ENCODE measurements at places on chromosomes 7 and 10. TPM values are rescaled to one million over a fixed set of nuclear protein-coding genes. Genes with fewer than 3 reads are reported as not detected.

The PTPRN2 gene
- total RNA-seq = 1.4 TPM

The TRIM8 gene
- total RNA-seq = 88.7 TPM

The AGBL3 gene
- total RNA-seq = 6.5 TPM

The CRHR2 gene
- total RNA-seq = not detected

The URGCP gene
- total RNA-seq = 31.8 TPM

The LOXL4 gene
- not detected for total RNA-seq

The CEP55 gene
- total RNA-seq = not detected

- no peak overlapping the region for H3K4me3 ChIP-seq
- DNase-seq = no peak
- no peaks in the 10 kb centered on the region for H3K4me1 ChIP-seq
- no peak overlapping the region for H3K27ac ChIP-seq
Observed at GRCh38 chr7:127667017-127667670, 15.2 kb downstream of the SND1 start.

DNA sequence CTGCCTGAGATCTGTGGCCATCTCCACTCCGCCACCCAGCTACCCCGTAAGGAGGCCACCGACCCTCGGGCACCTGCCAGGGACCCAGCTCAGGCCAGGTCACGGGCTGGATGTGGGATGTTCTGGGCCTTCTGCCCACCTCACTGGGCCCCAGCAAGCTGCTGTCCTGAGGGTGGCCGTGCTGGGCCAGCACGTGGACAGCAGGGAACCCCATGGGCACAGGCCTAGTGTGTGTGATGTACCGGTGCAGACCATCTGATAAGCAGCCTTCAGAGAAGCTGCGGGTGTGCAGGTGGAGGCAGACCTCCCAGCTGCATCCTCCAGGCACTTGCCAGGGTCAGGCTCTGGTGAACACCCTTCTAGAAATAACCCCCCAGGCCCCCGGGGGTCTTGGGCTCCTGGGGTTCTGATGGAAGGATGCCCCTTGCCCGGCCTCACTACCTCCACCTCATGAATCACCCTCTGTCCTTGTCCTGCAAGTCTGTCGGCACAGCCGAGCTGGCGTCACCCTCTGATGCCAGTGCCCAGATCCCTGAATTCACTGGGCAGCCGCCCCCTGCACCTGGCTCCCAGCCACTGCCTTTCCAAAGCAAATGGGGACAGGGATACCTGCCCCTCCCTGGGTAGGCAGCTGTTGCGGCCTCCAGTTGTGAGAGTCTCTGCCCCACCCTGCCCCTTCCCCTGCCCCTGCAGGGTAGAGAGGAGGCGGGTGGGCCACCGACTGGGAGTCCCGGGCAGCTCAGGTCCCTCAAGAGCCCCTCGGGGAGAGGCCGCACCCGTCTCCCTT is 139.8 kb downstream of the FAM53B start:
- no peak for DNase-seq
- no peak overlapping the region for H3K27ac ChIP-seq
- no peaks in the 10 kb centered on the region for H3K27me3 ChIP-seq
- H3K4me3 ChIP-seq = no peak overlapping the region
- no peaks in the 10 kb centered on the region for H3K4me1 ChIP-seq
- H3K36me3 ChIP-seq = no peaks in the 10 kb centered on the region

- no peak for DNase-seq
- no peaks in the 10 kb centered on the region for H3K36me3 ChIP-seq
- no peak overlapping the region for H3K27ac ChIP-seq
- H3K27me3 ChIP-seq = no peaks in the 10 kb centered on the region
Observed at GRCh38 chr7:143331179-143331801, 15.4 kb downstream of the CLCN1 start.

DNA sequence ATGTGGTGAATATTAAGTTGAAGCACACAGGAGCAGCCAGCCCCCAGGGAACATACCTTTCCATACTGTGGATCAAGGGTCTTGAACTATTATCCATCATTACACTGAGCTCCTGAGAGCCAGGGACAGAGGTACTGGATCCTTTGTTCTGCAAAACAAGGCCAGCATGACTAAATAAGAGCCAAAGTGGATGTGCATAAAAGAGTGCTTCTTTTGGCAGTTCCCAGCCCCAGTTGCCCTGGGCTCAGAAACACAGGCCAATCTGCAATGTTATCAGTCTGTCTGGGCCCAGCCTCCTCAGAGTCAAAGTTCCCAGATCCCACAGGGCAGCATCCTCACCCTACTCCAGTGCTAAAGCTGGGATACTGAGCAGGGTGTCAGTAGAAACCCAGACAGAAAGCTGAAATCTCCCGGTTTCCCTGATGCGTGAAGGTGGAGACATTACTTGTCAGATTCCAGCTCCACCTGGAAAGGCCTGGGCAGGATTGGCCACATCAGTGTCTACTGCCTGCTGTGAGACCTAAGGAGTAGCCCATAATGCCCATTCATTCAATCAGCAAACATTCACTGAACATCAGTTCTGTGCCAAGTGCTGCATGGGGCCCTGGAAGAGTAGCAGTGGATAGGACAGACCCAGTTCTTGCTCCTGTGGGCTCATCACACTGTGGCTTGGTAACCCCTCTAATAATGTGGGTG is 342.7 kb downstream of the CXCL12 start:
- no peaks in the 10 kb centered on the region for H3K4me1 ChIP-seq
- no peak overlapping the region for H3K4me3 ChIP-seq
- H3K27me3 ChIP-seq = no peaks in the 10 kb centered on the region
- H3K36me3 ChIP-seq = no peaks in the 10 kb centered on the region

GRCh38 chr10:121668314-121669027 is 70.2 kb upstream of the FGFR2 start:
- no peaks in the 10 kb centered on the region for H3K27me3 ChIP-seq
- no peak overlapping the region for H3K4me3 ChIP-seq
- DNase-seq = no peak
- H3K4me1 ChIP-seq = no peaks in the 10 kb centered on the region
- H3K27ac ChIP-seq = no peak overlapping the region

DNA sequence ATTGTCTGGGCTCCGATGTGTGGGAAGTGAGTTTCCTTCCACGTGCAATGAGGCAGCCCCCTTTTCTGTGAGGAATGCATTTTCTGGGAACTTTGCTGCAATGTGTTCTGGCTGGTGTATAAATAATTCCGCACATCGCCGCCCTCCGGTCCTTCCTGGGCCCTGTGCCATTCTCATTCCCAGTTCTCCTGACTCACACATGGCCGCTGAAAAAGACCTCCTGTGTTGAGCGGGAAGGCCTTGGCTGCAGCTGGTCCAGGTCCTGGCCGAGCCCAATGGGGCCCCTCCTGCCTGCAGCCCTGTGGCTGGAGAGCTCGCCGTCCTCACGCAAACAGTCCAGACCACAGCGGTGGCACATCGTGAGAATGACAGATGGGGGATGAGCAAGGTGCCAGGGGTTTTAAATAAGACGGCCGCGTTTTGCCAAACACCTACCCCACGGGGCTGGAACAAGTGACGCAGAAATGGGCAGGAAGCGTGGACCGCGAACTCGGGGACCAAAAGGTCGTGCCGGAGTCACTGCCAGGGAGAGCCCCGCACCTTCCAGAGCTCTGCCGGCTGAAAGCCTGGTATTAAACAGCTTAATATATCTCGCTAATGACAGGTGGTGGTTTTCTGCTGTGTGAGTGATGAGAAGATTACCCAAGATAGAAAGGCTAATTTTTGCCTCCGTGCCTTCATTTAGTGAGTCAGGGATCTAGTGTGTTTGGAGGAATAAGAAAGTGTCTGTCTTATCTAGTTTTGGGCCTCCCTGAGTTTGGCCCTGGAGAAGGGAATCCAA is 37.0 kb downstream of the FAM20C start:
- H3K4me3 ChIP-seq = no peak overlapping the region
- no peaks in the 10 kb centered on the region for H3K4me1 ChIP-seq
- H3K27me3 ChIP-seq = no peaks in the 10 kb centered on the region

DNA sequence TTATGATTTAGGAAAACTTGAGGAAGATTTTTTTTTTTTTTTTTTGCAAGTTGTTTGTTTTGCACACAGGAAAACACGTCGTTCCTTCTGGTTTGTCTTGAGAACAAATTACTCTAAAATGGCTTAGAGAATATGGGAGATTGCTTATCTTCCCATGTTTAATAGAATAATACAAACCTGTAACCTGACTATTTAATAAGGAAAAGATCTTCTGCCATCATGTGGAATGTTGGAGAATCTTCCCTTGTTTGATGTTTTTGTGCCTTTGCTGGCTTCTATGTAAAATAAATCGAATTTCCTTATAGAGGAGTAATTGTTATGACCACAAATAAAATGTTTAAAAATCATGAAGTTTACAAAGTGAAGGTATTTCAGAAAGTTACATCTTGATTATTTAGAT is 818.8 kb downstream of the GATA3 start:
- no peaks in the 10 kb centered on the region for H3K36me3 ChIP-seq
- no peak overlapping the region for H3K4me3 ChIP-seq
- H3K27ac ChIP-seq = no peak overlapping the region
- no peak for DNase-seq
- no peaks in the 10 kb centered on the region for H3K4me1 ChIP-seq
- no peaks in the 10 kb centered on the region for H3K27me3 ChIP-seq

DNA sequence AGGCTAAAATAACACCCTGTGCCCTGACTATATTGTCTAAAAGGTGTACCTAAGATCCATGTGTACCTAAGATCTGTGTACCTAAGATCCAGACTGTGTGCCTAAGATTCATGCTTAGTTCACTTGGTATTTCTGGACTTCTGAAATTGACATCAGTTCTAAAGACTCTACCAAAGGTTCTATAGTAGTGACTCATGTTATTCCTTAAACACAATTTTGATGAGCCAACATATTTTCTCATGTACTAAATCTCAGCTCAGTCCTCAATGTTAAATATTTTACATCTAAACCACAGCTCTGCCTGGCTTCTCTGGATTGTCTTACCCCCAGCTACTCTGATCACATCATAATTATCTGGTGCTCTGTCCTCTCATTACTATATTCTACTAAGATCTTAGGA is 802.3 kb upstream of the SORCS1 start:
- no peaks in the 10 kb centered on the region for H3K27me3 ChIP-seq
- no peaks in the 10 kb centered on the region for H3K36me3 ChIP-seq
- H3K27ac ChIP-seq = no peak overlapping the region
- no peak overlapping the region for H3K4me3 ChIP-seq
- DNase-seq = no peak

DNA sequence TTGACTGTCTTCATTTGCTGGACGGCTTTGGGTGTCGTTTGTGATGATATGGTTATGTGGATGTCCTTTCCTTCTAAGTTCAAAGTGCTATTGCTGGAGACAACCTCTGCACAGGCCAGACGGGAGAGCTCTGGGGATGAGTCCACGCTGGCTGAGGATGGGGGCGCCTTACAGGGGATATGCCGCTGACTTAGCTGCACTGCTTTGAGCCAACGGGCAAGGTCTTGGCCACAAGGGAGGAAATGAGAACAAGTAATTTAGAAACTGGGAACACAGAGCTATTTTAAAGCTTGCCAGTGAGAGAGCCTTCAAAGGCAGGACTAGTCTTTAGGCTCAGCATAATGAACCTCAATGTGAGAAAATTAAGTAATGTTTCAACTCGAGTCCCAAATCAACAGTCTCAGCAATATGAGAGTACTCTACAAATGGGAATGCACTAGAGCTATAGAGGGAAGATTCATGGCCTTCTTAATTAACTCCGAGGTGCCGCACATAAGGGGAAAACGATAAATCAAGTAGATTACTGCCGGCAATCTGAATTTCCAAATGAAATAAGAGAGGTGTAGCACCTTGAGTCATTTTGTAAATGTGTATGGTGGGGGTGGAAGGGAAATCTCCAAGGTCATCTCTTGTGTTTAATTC is 209.3 kb downstream of the JAZF1 start:
- H3K27me3 ChIP-seq = no peaks in the 10 kb centered on the region
- H3K4me1 ChIP-seq = peaks cover 16% of the 10 kb centered on the region
- no peak overlapping the region for H3K4me3 ChIP-seq
- H3K36me3 ChIP-seq = no peaks in the 10 kb centered on the region
- DNase-seq = no peak

- no peaks in the 10 kb centered on the region for H3K4me1 ChIP-seq
- H3K36me3 ChIP-seq = no peaks in the 10 kb centered on the region
- H3K27ac ChIP-seq = no peak overlapping the region
- no peak overlapping the region for H3K4me3 ChIP-seq
- no peaks in the 10 kb centered on the region for H3K27me3 ChIP-seq
- no peak for DNase-seq
Observed at GRCh38 chr7:47248797-47249196, 333.1 kb downstream of the TNS3 start.

- peaks cover 6% of the 10 kb centered on the region for H3K4me1 ChIP-seq
- H3K36me3 ChIP-seq = no peaks in the 10 kb centered on the region
- DNase-seq = no peak
- H3K27me3 ChIP-seq = no peaks in the 10 kb centered on the region
- H3K4me3 ChIP-seq = peak overlapping the region; percentile 80
Observed at GRCh38 chr7:33130184-33130583, 820 bp downstream of the BBS9 start.

DNA sequence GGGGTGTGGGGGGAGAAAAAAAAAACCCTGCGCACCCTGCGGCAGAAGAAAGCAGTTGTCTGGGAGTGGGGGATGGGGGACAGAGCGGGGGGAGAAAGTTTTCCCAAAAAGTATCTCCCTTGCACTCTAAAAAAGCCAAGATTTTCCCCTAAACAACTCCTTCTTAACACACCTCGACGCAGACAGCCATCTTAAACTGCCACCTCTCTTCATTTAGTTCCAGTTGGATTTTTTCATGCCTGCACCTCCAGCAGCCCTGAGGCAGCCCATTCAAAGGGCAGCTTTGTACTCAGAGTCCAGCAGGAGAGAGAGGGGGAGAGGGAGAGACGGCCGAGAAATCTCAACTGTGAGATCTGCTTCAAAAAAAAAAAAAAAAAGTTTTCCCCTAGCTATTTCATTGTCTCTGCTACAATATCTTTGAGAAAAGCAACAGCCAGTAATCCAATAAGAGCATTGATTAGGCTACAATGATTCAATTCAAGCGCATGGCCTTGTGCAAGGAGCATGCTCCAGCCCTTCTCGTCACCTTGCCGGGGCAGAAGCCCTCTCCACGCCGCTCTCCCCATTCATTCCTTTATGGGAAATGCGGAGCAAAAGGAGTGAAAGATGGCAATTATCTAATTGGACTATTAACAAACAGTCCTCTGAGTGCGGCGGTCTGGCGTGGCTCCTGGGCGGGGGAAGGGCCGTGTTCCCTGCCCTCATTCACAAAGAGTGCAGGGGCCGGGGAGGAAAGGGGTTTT is 939 bp upstream of the VAX1 start:
- H3K27me3 ChIP-seq = no peaks in the 10 kb centered on the region
- no peak overlapping the region for H3K4me3 ChIP-seq
- H3K27ac ChIP-seq = no peak overlapping the region
- no peaks in the 10 kb centered on the region for H3K4me1 ChIP-seq
- DNase-seq = no peak
- H3K36me3 ChIP-seq = no peaks in the 10 kb centered on the region

GRCh38 chr7:3412871-3413270 is 111.8 kb downstream of the SDK1 start:
- no peaks in the 10 kb centered on the region for H3K36me3 ChIP-seq
- H3K4me1 ChIP-seq = no peaks in the 10 kb centered on the region
- H3K4me3 ChIP-seq = no peak overlapping the region
- no peak overlapping the region for H3K27ac ChIP-seq
- no peaks in the 10 kb centered on the region for H3K27me3 ChIP-seq

DNA sequence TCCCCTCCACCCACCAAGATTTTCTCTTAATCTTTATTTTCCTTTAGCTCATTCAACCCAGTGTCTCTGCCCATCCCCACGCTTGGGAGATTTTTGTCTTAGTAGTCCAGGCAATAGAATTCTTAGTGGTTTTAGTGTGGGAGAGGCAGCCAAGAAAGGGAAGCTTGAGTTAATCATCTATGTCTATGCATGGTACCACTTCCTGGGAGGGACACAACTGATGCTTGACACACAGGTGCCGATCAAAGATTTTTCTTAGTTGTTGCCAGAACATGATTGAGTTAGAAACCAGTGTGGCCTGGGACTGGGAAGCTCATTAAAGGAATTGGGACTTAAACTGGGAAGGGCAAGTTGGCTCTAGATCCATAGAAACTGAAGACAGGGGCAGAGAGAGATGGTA is 3.1 kb downstream of the STRA8 start:
- H3K4me1 ChIP-seq = no peaks in the 10 kb centered on the region
- H3K36me3 ChIP-seq = no peaks in the 10 kb centered on the region
- H3K4me3 ChIP-seq = no peak overlapping the region
- H3K27ac ChIP-seq = no peak overlapping the region
- no peaks in the 10 kb centered on the region for H3K27me3 ChIP-seq
- no peak for DNase-seq
